ENCODE measurements at places on chromosomes 3 and 15. TPM values are rescaled to one million over a fixed set of nuclear protein-coding genes. Genes with fewer than 3 reads are reported as not detected.

The CTXN2 gene
- not detected for total RNA-seq

The PPP1R14D gene
- total RNA-seq, result not detected

The HYPK gene
- total RNA-seq, result 18.8 TPM

The TM6SF1 gene
- total RNA-seq, result 0.45 TPM

The GOLGA6L6 gene
- not detected for total RNA-seq

The AGBL1 gene
- total RNA-seq, result not detected

The CDC25A gene
- total RNA-seq, result 10.5 TPM

The SH2D7 gene
- not detected for total RNA-seq

The SST gene
- not detected for total RNA-seq

The CPB1 gene
- total RNA-seq, result not detected

The TTLL13 gene
- not detected for total RNA-seq

The FSTL1 gene
- 2,118 TPM for total RNA-seq

- peaks cover 44% of the 10 kb centered on the region for H3K4me1 ChIP-seq
- H3K4me3 ChIP-seq, result peak overlapping the region; percentile 95
- no peaks in the 10 kb centered on the region for H3K36me3 ChIP-seq
These were observed 804 bp upstream of the BRPF1 start for GRCh38 chr3:9730657-9731205.

GRCh38 chr3:133213937-133214336, 175.7 kb downstream of the TMEM108 start:
- H3K4me1 ChIP-seq, result peaks cover 6% of the 10 kb centered on the region
- H3K4me3 ChIP-seq, result no peak overlapping the region
- no peaks in the 10 kb centered on the region for H3K36me3 ChIP-seq
- H3K27ac ChIP-seq, result no peak overlapping the region
- peaks cover 3% of the 10 kb centered on the region for H3K27me3 ChIP-seq
- no peak for DNase-seq

DNA sequence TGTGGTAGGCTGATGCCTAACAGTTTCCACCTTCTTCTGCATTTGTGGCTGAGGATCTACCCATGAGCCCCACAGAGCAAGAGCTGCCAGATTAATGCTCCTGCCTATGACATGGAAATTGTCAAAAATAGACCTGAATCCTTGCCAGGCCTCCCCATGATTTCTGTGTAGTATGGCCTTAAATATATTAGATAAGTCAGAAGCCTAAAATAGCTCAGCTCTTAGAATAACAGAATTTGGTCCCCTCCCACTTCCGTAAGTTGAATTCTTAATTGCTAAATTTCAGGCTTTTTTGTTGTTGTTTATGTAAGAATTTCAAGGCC, 129.0 kb downstream of the SERPINI1 start:
- no peak for DNase-seq
- H3K27me3 ChIP-seq, result no peaks in the 10 kb centered on the region
- H3K4me3 ChIP-seq, result no peak overlapping the region
- H3K36me3 ChIP-seq, result no peaks in the 10 kb centered on the region

- H3K4me1 ChIP-seq, result peaks cover 30% of the 10 kb centered on the region
- H3K4me3 ChIP-seq, result peak overlapping the region; percentile 92
- peaks cover 15% of the 10 kb centered on the region for H3K36me3 ChIP-seq
- H3K27ac ChIP-seq, result peak overlapping the region; percentile 88
- peaks cover 8% of the 10 kb centered on the region for H3K27me3 ChIP-seq
- peak; percentile 80 for DNase-seq
These were observed 19.0 kb upstream of the MCF2L2 start for GRCh38 chr3:183447206-183448001.

DNA sequence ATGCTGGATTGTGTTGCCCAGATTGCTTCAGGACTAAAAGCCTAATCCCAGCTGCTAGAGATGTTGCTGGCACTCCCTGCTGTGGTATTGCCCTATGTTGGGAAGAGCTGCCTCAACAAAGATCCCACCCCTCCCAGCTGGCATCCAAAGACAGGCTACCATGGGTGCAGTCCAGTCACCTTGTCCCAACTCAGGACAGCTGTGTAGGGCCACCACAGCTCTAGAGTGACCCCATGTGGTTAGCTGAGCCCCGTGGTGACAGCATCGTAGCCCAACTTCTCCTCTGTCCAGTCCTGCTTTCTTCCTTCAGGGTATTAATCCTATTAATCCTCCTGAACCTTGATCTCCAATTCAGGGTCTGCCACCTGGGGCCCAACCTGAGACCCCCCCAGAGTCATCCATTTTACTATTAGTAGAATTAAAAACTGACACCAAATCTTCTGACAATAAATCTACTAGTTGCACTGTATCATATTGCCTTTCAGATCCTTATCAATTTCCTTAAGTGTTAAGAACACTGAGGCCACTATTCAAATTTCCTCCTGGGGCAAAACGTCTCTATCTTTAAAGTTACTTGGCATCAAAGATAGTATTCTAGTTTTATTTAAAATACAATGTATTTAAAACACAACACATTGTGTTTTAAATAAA, 83.5 kb downstream of the AQP9 start:
- peaks cover 1% of the 10 kb centered on the region for H3K27me3 ChIP-seq
- peaks cover 16% of the 10 kb centered on the region for H3K4me1 ChIP-seq
- DNase-seq, result peak; percentile 43

GRCh38 chr15:72889545-72889944, 106.0 kb upstream of the ADPGK start:
- no peaks in the 10 kb centered on the region for H3K36me3 ChIP-seq
- H3K4me3 ChIP-seq, result no peak overlapping the region
- H3K27ac ChIP-seq, result no peak overlapping the region
- no peak for DNase-seq

DNA sequence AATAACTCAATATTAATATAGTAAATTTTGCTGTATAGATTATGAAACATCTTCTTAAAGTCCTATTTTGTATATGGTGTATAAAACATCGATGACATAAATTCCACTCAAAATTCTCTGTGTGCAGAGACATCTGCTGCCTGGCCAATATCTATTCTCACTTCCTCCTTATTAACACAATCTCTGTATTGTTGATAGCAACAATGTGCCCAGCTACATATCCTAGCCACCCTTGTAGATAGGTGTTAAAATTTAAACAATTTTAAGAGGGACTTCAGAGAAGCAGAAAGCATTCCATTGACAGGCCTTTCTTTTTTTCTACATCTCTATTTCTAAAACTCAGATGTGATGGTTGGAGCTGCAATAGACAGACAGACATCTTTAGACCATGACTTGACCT, 72.3 kb downstream of the FGF12 start:
- H3K27ac ChIP-seq, result no peak overlapping the region
- no peak overlapping the region for H3K4me3 ChIP-seq
- H3K4me1 ChIP-seq, result no peaks in the 10 kb centered on the region
- H3K27me3 ChIP-seq, result no peaks in the 10 kb centered on the region
- DNase-seq, result no peak
- no peaks in the 10 kb centered on the region for H3K36me3 ChIP-seq

DNA sequence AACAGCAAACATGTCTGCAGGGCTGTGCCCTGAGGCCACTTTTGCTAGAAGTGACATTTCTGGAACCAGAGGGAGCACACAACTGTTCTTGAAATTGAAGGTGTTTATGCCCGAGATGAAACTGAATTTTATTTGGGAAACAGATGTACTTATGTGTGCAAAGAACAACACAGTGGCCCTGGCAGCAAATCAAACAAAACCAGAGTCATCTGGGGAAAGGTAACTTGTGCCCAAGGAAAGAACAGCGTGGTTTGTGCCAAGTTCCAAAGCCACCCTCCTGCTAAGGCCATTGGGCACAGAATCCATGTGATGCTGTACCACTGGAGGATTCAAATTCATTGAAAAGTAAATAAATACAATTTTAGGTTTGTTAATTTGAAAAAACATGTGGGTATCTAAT, 31.2 kb upstream of the RARRES1 start:
- peaks cover 7% of the 10 kb centered on the region for H3K4me1 ChIP-seq
- H3K36me3 ChIP-seq, result no peaks in the 10 kb centered on the region

- DNase-seq, result no peak
- H3K36me3 ChIP-seq, result no peaks in the 10 kb centered on the region
- no peak overlapping the region for H3K27ac ChIP-seq
- no peak overlapping the region for H3K4me3 ChIP-seq
These were observed 537.3 kb upstream of the MCTP2 start for GRCh38 chr15:93694033-93694432.

DNA sequence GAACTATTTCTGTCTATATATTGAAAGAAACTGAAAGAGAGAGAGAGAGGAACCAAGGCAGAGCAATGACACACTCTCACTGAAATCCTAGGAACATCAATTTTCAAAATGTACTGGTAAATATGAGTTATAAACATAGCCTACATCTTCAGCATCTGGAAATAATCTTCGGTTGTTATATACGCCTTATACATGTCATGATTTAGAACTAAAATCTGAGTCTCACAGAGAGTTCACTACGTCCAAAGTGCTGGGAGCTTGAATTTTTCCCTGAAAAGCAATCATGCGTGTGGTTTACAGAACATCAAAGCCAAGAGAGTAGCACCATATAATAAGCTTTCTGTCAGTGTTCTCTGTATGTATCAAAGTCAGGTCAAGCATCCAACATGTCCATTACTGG, 420.0 kb upstream of the CBLB start:
- no peaks in the 10 kb centered on the region for H3K27me3 ChIP-seq
- no peaks in the 10 kb centered on the region for H3K4me1 ChIP-seq
- no peaks in the 10 kb centered on the region for H3K36me3 ChIP-seq
- no peak for DNase-seq

DNA sequence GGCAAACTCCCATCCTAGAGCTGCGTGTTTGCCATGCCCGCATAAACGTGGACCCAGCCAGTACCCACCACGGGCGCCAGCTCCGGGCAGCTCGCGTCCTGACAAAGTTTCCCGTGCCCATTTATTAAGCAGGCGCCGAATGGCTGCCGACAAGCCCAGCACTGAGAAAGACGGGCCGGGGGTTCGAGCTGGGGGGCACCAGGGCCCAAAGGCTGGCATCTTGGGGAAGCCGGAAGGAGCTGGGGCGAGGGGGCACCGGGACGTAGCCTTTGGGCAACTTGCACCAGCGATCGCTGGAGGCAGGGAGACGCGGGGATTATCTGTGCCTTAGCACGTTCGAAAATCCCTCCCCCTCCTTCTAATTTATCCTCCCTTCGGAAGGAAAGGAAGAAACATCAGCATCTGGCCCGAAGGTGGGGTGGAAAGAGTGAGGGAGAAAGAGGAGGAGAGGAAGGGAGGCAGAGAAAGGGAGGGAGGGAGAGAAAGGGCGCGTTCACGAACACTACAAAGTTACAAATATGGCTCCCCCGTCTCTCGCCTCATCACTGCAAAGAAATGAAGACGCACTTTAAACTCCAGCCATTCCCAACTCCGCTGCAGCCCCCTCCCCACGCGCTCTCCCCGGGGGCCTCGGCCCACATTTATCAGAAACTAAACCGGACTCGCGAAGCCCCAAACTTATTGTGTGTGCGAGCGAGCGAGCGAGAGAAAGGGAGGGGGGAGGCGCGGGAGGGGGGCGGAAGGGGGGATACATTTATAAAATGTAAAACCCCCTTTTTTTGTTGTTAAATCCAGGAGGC, 1.0 kb downstream of the ANP32A start:
- H3K27ac ChIP-seq, result peak overlapping the region; percentile 92
- peak; percentile 48 for DNase-seq
- peak overlapping the region; percentile 98 for H3K4me3 ChIP-seq
- H3K36me3 ChIP-seq, result peaks cover 6% of the 10 kb centered on the region
- peaks cover 2% of the 10 kb centered on the region for H3K27me3 ChIP-seq

DNA sequence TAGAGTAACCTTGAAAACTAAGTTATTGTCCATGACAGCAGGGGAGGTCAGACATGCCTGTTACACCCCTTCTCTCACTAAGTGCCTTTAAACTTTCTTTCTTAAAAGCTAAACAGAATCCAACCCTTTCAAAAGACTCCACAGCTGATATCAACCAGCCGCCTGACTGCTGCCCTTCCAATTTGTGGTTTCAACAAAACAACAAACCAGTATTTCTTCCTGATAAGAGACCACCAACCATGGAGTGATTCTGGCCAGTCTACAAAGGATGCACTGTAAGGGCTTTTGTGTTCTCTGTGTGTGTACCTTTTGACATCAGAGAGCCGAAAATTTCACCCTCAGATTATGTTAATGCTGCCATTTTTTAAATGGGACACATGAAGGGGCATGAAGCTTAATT, 1204.2 kb downstream of the ROBO2 start:
- no peak overlapping the region for H3K27ac ChIP-seq
- peaks cover 4% of the 10 kb centered on the region for H3K4me1 ChIP-seq
- H3K36me3 ChIP-seq, result peaks cover 18% of the 10 kb centered on the region
- H3K4me3 ChIP-seq, result no peak overlapping the region
- H3K27me3 ChIP-seq, result no peaks in the 10 kb centered on the region
- DNase-seq, result no peak

DNA sequence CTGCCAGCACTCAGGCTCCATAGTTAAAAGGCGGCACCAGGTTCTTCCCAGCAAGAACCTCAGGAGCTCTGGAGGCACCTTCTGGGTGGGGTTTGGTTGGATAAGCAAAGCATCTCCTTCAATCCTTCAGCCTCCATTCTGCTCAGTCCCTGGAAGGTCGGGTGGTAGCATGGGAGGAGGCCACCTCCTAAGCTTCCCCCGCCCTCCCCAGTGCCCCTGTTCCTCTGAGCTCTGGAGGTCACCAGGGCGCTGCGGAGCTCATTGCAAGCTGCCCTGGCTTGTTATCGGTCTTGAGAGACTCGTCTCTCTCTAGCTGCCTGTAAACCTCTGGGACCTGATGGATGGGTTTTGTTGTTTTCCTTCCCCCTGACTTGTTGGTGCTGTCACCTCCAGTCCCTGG, 124.8 kb downstream of the RPLP1 start:
- no peak overlapping the region for H3K4me3 ChIP-seq
- H3K27me3 ChIP-seq, result peaks cover 37% of the 10 kb centered on the region
- H3K4me1 ChIP-seq, result peaks cover 5% of the 10 kb centered on the region
- DNase-seq, result no peak
- no peaks in the 10 kb centered on the region for H3K36me3 ChIP-seq
- H3K27ac ChIP-seq, result no peak overlapping the region

DNA sequence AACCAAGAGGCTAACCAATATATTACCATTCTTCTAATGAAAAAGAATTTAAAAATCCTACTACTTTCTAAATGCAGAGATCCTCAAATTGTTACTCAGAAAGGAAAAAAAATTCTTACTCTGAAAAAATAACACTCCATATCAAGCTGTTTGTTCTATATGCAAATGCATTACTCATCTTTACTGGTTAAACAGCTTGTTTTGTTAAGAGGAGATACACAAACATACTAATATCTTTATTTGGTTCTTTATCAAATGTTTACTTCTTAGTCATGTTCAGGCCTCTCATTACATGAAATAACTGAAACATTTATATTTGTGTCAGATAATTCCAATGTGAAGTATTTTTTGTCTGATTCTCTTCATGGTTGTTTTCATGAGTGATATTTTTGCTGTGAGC, 146.8 kb downstream of the PCCB start:
- peak; percentile 11 for DNase-seq
- peaks cover 13% of the 10 kb centered on the region for H3K4me1 ChIP-seq
- no peak overlapping the region for H3K4me3 ChIP-seq
- H3K36me3 ChIP-seq, result no peaks in the 10 kb centered on the region

GRCh38 chr15:57343498-57343897, 32.8 kb upstream of the CGNL1 start:
- H3K4me1 ChIP-seq, result peaks cover 6% of the 10 kb centered on the region
- H3K36me3 ChIP-seq, result peaks cover 11% of the 10 kb centered on the region
- H3K4me3 ChIP-seq, result no peak overlapping the region
- no peak overlapping the region for H3K27ac ChIP-seq
- DNase-seq, result no peak
- peaks cover 4% of the 10 kb centered on the region for H3K27me3 ChIP-seq

GRCh38 chr3:10377148-10377725, 56.3 kb upstream of the SEC13 start:
- no peak for DNase-seq
- no peak overlapping the region for H3K4me3 ChIP-seq
- H3K4me1 ChIP-seq, result peaks cover 17% of the 10 kb centered on the region
- peaks cover 13% of the 10 kb centered on the region for H3K27me3 ChIP-seq

GRCh38 chr3:34237946-34238345, 439.5 kb downstream of the PDCD6IP start:
- H3K4me1 ChIP-seq, result no peaks in the 10 kb centered on the region
- no peak for DNase-seq
- no peaks in the 10 kb centered on the region for H3K27me3 ChIP-seq
- no peak overlapping the region for H3K4me3 ChIP-seq
- no peaks in the 10 kb centered on the region for H3K36me3 ChIP-seq
